ENCODE measurements at places on chromosomes 16 and 17.

GRCh38 chr17:1511756-1512321 lies 4.6 kb downstream of the INPP5K start:
- DNase-seq = peak; percentile 76

- no peak for DNase-seq
Measured at GRCh38 chr16:24887472-24887871, 41.7 kb downstream of the SLC5A11 start.

DNA sequence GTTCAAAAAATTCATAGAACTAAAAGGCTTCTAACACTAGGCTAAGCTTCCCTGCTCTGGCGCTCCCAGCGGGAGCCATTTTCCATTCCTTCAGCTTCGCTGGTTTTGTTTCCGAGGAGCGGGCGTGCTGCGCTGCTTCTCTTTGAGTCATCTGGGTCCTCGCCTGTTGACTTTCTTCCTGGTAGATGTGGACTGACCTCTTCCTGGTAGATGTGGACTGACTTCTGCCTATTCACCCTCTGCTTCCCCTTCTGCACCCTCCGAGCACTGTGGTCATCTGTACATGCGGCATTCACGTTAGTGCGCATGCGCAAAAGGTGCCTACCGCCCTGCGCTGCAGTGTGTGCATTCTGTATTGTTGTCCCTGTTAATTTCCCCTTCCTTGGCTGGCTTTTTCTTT lies 40.8 kb upstream of the SEC14L1 start:
- DNase-seq = no peak

- DNase-seq = no peak
Measured at GRCh38 chr16:31260136-31260931, 559 bp downstream of the ITGAM start.

DNA sequence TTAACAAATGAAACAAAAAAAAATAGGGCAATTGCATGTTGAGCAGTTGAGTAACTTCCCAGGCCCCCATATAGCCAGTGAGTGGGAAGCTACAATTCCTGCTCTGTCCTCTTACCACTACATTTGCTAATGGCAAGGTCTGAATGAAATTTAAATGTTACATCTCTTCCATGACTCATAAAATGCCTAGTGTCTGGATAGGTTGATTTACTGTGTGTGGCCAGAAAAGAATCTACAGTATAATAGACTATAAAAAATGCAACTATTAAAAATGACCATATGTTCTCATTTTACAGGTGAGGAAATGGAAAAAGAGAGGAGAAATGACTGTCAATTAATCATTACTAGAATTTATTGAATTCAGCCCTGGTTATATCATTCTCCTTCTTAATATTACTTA lies 1199.3 kb downstream of the CDH11 start:
- no peak for DNase-seq

DNA sequence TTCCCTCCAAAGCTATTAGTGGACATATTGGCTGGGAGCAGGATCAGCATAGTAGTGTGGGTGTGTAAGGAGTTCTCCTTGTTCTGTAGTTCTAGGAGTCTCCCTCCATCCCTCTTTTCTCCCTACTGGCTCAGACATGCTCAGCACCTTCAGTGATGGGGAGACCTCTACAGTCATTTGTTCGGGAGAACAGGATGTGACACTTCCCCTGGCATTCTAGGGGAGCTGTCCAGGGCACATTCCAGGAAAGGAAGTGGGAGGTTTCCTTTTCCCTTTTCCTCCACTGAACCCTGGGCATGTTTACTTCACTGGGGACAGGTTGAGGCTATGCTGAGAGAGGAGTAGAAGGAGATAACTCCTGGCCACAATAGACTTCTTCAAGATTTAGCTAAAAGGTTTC lies 86.5 kb downstream of the MYH13 start:
- no peak for DNase-seq

DNA sequence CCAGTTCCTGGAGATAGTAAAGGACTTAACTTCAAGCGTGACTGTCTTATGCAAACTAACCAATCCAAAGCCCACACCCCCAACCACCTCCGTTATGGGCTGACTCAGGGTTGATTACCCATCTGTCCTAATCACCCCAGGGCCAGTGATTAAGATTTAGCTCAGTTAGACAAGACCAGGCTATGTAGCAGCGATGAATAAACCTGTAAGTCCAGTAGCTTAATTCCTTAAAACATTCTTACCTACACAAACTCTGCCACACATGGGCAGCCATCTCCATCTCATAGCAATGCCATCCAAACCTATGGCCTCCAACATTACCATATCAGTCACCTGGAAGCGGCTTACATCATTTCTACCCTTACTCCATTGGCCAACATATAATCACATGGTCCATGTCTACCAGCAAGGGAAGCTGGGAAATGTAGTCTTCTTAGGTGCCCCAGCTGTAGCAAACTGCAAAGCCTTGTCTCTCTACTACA lies 266.7 kb downstream of the SHISA9 start:
- DNase-seq = no peak

DNA sequence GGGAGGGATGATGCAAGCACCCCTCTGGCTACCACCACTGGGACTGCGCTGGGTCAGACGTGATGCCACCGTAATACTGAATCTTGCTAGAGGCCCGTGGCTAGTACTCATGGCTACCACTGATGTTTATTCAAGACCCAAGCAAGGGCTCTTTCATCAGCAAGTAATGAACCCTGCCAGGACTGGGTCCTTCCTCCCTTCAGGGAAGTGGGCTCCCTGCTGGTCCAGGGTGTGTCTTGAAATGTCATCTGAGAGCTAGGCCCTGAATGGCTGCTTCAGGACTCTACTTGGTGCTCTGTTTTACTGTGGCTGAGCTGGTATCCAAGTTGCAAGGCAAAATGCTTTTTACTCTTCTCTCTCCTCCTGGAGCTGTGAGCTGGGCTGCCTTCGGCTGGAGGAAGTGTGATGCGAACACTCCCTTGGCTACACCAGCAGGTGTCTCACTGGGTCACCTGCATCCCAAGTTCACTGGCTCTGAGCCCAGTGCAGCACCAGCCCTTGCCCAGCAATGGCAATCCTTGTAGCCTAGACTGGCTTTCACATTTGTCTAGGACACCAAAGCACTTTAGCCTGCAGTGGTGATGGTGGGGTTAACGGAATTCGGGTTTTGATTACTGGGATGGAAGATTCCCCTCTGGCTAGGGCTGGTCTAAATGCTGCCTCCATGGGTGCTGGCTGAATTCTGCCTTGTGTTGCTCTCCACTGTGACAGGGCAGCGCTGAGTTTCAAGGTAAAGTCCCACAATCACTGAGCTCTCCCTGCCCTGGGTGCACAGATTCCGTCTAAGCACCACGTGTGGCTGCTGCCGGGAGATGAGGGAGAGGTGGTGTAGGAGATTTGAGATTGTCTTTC lies 98.6 kb downstream of the USP22 start:
- DNase-seq = no peak

GRCh38 chr17:7289256-7290032 lies 5.0 kb downstream of the YBX2 start:
- DNase-seq = no peak

DNA sequence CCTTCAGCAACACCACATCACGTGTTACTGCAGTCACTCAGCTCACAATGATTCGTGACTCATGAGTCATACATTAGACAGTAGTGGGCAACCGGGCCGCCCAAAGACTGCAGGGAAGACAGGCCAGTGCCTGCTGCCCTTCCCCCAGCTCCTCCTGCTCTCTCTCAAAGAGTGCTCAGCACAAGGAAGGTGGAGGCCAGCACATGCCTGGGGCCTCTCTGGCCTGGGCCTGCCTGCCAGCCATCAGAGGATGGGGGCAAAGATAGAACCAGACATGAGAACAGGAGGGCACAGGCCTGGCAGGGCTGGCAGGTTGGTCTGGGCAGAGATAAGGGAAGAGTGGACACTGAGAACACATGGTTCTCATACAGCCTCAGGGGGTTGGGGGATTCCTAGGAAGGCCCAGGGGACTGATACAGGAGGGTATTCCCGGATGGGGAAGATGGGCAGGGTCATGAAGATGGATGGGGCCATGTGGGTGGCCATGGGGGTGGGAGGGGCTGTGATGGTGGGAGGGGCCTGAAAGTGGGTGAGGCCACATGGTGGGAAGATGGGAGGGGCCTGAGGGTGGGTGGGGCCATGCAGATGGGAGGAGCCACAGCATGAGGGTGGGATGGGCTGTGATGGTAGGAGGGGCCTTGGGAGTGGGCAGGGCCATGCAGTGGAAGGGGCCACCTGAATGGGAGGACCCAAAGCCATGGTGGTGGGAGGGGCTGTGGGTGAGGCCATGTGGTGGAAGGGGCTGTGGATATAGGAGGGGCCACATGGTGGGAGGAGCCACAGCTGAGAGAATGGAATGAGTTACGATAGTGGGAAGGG lies 29.0 kb downstream of the KATNB1 start:
- no peak for DNase-seq
